ENCODE measurements at places on chromosomes 13 and 19.

- no peak for DNase-seq
Measured at GRCh38 chr13:66673401-66673800, 556.7 kb downstream of the PCDH9 start.

DNA sequence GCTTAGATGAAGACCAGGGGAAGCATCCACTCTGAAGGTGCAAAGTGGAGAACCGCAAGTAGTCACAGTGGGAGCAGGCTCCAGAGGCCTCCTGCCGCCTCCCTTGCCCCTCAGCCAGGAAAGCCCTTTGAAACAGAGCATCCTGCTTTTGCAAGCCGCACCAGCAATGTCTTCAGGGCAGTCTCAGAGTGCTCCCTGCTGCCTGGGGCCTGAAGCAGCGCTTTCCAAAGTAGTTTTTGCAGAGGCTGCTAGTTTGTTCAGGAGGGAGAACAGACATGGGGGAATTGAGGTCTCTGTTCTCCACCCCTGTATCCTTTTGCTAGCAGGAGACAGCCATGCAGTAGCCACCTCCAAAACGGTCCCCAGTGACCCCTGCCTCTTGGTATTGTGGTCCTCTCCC lies 15.8 kb upstream of the POP4 start:
- DNase-seq, result no peak

- DNase-seq, result no peak
Measured at GRCh38 chr19:50646074-50646807, 3.0 kb upstream of the C19orf81 start.

- peak; percentile 25 for DNase-seq
Measured at GRCh38 chr19:57719901-57720519, 7.4 kb downstream of the ZNF671 start.

GRCh38 chr13:50357586-50358118 lies 342.4 kb downstream of the KCNRG start:
- DNase-seq, result peak; percentile 74

GRCh38 chr19:8461376-8461775 lies 16.6 kb downstream of the HNRNPM start:
- no peak for DNase-seq

DNA sequence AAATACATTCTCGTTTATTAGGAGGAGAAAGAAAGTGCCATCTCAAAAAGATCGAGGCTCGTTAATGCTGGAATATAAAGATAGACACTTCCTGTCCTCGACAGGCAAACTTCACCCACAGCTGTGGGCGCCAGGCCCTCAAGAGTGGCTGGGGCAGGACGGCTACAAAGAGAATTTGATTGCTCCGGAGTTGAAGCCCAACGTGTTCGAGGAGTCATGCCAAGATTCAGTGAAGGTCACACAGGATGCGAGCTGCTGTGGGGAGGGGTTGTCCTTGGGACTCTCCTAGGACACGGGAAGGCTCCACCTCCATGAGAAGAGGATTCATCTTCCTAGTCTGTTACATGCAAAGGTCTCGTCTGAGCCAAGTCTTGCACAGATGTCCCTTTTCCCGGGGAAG lies 16.3 kb upstream of the PTPRS start:
- DNase-seq, result no peak

Measured in ureter (tissue), 1 donor.